ENCODE measurements at places on chromosomes 3 and 15.

DNA sequence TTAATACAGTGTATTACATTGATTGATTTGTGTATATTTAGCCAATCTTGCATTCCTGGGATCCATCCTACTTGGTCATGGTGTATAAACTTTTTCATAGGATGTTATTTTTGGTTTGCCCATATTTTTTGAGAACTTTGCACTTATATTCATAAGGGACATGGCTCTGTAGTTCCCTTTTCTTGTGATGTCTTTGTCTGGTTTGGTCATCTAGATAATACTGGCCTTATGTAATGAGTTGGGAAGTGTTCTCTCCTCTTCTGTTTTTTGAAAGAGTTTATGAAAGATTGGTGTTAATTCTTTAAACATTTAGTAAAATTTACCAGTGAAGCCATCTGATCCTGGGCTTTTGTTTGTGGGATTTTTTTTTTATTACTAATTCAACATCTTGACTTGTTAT is 9.6 kb downstream of the CHST13 start:
- no peak for DNase-seq

GRCh38 chr15:43239732-43240491 is 19.1 kb upstream of the EPB42 start:
- no peak for DNase-seq

GRCh38 chr3:24519368-24520100 is 24.9 kb upstream of the THRB start:
- no peak for DNase-seq

GRCh38 chr3:44026220-44026865 is 215.3 kb upstream of the TOPAZ1 start:
- no peak for DNase-seq

Measured in HCT116 (cell line).